RCC 7860 (cell line): ENCODE measurements at places on chromosomes 12 and 14.
A peak's percentile ranks its signal among the peaks of the same experiment; 100 is the strongest.

DNA sequence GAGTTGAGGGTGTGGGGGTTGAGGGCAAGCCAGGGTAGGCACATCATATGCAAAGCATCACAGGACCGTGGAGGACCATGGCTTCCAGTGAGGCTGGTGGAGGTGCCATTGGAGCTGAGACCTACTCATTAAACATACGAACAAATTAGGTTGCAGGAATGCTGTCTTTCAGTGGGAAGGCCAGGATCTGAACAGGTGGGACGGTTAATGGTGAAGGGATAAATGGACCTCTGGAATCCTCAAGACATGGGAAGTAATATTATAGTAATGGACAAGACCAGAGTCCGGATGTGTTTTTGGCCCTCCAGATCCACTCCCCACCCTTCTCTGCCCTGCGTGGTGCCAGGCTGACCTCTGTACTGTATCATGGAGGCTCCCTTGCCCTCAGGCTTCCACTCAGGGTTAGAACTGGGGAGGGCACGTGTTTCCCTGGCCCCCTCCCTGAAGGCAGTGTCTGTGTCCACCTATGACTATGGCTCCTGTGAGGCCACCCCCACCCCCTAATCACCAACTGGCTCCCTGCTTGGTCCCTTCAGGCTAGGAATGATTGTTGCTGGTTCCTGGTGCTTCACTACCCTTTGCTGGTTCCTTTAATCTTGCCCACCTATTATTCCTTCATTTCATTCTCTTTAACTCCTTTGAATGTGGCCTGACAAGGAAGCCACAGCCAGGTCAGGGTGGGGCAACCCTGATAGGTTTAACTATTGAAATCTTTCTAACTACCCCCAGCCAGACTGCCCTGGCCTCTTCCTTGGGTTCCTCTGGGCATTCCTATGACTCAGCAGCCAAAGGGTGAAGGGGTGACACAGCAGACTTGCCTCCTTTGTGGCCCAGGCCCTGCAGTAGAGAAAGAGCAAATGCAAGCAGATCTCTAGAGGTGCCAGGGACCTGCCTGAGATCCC lies 10.7 kb downstream of the DHRS2 start:
- DNase-seq, result peak; percentile 10

- DNase-seq, result no peak
Observed at GRCh38 chr14:77786148-77786547, 13.8 kb upstream of the ADCK1 start.

- DNase-seq, result peak; percentile 37
Observed at GRCh38 chr14:73472185-73473114, 14.1 kb upstream of the NUMB start.

- no peak for DNase-seq
Observed at GRCh38 chr14:94548999-94549985, 11.9 kb upstream of the SERPINA4 start.
